ENCODE measurements at places on chromosomes 16 and 17.
A peak's percentile ranks its signal among the peaks of the same experiment; 100 is the strongest.

GRCh38 chr16:76780556-76780955 is 410.4 kb upstream of the MON1B start:
- no peak for DNase-seq

DNA sequence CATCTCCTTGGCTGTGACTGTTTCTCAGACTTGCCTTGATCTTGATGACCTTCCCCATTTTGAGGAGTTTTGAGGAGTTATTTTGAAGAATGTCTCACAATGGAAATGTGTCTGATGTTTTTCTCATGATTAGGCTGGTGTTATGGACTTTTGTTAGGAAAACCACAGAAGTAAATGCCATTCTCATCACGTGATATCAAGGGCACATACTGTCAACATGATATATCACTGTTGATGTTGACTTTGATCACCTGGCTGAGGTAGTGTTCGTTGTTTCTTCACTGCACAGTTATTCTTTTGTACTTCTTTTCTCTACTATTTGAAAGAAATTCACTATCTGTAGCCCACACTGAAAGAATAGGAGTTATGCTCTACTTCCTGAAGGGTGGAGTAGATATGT is 194.7 kb upstream of the MPHOSPH6 start:
- DNase-seq = no peak

DNA sequence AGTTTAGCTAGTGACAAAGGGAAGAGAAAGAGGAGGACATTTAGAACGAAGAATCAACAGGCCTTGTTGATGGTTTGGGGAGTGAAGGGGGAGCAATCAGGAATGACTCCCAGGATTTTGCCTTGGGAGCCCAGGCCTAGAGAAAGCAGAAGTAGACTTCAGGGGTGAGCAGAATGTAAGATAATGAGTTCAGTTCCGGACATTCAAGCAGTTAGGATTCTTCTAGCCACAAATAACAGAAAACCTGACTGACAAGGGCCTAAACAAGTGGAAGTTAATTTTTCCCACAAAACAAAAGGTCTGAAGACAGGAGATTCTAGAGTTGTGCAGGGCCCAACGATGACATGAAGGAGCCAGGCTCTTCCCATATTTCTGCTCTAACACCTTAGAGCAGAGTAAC is 45.9 kb downstream of the SKAP1 start:
- DNase-seq = no peak

DNA sequence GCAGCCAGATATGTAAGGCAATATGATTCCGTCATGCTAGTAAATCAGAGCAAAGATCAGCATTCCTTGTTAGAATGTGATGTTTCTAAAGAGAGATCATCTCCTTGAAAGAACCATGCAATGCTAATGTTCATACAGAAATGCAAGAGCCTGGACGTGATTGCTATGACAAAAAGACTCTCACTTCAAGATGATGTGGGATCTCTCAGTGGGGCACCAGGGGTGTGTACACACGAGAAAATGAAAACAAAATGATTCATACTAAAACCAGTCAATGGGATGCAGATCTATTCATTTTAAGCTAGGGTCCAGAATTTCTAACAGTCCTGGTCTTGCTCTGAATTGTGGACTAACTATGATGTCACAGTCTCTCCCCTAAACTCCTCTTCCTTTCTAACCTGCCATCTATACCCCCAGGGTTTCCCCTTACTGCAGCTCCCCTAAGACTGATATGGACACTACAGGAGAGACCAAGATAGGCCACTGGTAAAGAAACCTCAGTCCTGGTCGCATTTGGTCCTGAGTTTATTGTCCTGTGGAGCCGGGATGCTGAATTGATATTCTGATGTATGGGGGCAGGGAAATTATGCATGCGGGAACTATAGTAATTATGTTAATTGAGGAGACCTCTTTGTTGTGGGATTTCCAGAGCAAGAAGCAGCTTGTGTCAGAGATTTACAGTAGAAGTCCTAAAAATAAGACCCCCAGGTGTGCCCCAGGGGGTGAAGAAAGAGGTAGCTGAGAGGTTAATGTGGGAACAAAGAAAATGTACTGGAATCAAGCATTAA is 179.0 kb downstream of the PMP22 start:
- DNase-seq = no peak

- peak; percentile 25 for DNase-seq
These were observed 14.1 kb upstream of the NDEL1 start for GRCh38 chr17:8421571-8421970.

DNA sequence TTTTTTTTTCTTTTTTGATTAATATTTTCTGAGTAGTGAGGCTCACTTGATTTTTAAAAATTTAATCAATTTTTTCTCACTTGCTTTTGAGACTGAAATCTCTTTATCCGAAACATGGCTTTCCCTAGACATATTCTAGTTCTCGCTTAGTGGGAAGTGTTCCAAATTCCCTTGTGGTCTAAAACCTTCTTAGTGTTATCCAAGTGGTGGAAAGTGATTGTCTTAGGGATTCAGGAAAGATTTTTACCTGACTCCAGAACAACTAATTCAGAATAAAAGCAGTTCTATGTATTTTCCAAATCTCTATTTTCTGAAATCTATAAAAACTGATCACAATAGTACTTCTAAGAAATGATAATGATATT is 178.8 kb downstream of the MAP2K6 start:
- DNase-seq = peak; percentile 27

GRCh38 chr17:82930043-82930923 is 90.5 kb upstream of the ZNF750 start:
- DNase-seq = no peak

DNA sequence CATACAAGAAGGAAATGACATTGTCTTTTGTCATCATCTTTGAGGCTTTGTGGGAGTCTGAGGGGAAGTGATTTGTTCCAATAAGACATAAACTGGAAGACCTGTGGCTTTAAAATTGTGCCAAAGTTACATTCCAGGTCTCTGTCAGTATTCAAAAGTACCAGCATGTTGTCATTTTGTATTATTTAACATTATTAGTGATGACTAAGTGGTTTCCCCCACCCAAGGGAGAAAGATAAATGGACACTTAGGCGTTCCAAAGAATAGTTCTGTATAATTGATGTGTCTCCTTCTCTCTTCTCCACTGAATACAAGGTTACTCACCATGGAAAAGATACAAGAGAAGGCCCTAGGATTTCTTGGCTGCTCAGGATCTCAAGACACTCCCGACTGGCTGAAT is 3.8 kb downstream of the CFAP97D1 start:
- DNase-seq = peak; percentile 86

- no peak for DNase-seq
These were observed 103.5 kb upstream of the HS3ST3A1 start for GRCh38 chr17:13705221-13705620.

GRCh38 chr16:22092143-22092933 is at the start of gene VWA3A:
VWA3A (plus strand) TSS chr16:22092541; CDS start chr16:22092638, 97 bp downstream.
- DNase-seq = peak; percentile 82

DNA sequence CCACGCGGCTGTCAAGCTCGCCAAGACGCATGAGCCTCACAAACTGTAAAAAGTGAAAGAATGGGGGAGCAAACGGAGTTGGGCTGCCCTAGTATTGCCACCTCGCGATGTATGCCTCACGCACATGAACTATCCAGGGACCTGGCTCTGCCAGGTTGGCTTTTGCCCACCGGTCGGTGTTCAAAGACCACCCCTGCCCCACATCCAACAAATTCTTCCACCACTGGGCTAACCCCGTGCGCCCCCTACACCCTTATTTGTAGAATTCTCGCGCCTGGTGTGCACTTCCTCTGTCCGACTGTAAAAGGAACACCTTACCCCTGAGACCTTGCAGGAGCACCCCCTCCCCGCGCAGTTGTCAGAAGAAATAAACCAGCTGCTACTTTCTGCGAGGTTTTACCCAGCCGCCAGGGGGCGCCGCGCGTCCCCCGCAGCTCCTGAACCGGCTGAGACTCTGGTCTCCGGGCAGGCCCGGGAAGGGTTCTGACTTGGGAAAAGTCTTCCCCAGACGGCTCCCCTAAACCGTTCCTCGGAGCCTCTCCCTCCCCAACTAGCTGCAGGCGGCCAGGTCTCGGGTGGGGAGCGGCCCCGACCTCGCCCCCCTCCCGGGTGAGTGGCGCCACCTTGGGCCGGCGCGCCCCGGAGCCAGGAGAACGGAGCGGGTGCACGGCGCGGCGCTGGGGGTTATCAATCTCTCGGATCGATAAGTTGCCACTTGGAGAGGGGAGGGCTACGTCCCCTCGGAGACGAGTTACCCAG is 1.7 kb upstream of the ZNF423 start:
- DNase-seq = peak; percentile 33

DNA sequence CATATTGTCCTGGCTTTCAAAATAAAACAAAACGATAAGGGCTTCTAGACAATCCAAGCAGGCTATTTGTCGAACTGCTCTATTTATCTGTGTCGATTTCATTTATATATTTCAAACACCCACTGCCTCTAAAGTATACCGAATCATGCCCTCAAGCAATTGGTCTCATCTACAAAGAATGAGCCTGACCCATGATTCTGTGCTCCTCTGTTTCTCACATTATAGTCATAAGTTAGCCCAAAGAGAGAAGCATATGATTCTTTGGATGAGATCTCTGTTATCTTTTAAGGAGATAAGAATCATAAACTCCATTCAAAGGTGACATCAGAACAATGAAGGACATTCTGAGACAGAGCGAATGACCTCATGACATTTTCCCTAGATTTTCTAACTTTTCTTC is 191.1 kb downstream of the MAP2K6 start:
- no peak for DNase-seq

DNA sequence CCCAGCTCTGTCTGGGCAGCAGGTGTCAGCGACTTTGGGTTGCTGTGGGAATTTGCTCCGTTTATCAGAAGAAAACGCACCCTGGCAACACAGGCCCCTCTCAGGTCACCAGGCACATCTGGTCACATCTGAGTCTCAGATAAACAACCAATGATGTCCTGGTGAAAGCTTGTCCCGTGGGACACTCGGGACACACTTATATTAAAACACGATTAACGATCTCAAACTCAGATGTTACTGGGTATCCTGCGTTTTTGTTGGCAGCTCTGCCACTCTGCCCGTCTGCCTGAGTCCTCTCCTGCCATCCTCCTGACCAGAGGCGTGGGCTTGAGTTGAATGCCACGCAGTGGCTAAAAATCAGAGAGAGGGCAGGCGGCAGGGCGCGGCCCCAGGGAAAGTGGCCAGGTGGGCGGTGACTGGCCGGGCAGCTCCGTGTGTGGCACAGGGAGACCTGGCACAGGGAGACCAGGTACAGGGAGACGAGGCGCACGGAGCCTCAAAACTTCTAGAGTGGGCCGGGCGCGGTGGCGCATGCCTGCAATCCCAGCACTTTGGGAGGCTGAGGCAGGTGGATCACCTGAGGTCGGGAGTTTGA is 2.1 kb downstream of the SECTM1 start:
- no peak for DNase-seq

GRCh38 chr17:58822148-58823050 is 66.7 kb downstream of the PPM1E start:
- DNase-seq = no peak

- DNase-seq = peak; percentile 67
These were observed 21.9 kb downstream of the C1QTNF1 start for GRCh38 chr17:79045842-79046196.

DNA sequence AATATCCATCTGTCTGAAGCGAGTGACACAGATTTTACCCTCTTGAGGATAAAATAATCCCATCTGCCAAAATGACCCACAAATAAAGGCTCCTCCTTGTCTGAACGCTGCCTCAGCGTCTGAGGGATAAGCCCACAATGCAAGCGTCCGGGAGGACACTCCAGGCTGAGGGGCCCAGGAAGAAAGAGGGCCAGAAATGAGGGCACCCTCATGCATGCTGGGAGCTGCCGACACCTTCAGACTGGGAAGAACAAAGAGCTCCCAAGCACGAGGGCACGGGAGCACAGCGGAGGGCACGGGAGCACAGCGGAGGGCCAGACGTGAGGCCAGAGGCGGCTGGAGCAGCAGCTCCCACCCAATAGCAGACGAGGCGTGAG is 126.9 kb downstream of the ZNF778 start:
- DNase-seq = no peak

DNA sequence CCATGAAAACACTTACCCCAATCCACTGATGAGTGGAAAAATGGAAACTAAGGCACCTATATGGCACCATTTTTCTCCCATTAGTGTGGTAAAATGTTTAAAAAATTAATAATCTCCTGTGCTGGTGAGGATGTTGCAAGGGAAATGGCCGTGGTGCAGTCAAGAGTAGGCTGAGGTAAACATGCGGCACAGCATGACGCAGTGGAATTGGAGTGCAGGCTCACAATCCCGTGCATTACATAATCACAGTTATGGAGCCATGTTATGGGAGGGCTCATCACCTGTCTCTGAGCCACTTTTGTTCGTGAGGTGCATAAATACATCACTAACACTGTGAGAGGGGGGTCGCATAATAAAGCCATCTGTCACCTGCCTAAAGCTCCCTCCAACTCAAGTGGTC is 164.4 kb upstream of the XYLT1 start:
- no peak for DNase-seq

GRCh38 chr16:56779906-56780305 is 50.0 kb downstream of the NUP93 start:
- no peak for DNase-seq

DNA sequence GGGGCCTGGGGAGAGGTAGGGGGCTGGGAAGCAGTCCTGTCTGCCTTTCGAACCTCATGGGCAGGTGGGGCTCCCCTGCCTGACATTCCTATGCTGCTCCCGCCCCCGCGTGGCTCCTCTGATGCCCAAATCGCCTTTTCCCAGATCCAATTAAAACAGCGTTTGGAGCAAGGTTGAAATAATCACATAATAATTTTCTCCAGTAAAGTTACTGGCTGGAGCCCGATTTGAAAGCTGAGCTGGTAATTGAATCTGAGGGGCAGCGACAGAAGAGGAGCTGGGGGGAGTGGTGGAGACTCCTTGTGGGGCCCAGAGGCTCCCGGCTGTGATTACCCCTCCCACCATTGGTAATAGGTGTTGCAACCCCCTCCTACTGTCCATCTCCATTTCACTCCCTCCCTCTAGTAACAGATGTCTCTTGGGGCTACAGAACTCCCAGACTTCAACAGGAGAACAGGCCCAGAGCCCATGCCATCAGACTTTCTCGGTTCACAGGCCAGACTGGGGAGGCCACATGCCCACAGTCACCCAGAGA is 38.9 kb upstream of the C1QL1 start:
- DNase-seq = no peak

DNA sequence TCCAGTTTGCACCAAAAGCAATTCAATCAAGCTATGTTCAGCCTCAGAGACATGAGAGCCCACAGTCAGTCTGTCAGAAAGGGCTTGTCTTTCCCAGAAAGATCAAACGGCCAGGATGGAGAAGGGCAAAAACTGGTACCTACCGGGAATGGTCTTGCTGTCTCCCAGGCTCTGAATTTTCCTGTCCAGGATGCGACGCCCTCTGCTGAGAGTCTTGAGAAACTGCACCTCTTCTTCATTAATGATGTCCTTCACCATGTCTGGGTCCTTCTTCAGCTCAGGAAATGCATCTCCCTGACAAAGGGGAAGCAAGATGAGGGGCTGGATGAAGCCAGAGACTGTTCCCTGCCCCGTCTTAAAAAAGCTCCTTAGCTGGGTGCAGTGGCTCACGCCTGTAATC is 15.8 kb upstream of the EXOSC6 start:
- DNase-seq = peak; percentile 43

- DNase-seq = peak; percentile 20
These were observed 2.1 kb upstream of the NRN1L start for GRCh38 chr16:67882374-67883145.

GRCh38 chr16:79726902-79727301 is 126.4 kb upstream of the MAF start:
- no peak for DNase-seq

GRCh38 chr17:66425756-66426396 is 123.5 kb downstream of the PRKCA start:
- no peak for DNase-seq

All from AG10803 (cell line).